ENCODE measurements at places on chromosomes 6 and 20.

GRCh38 chr6:2674857-2675256, 75.9 kb downstream of the MYLK4 start:
- no peak for DNase-seq

- no peak for DNase-seq
Observed at GRCh38 chr6:145534989-145535388, 200.3 kb downstream of the EPM2A start.

DNA sequence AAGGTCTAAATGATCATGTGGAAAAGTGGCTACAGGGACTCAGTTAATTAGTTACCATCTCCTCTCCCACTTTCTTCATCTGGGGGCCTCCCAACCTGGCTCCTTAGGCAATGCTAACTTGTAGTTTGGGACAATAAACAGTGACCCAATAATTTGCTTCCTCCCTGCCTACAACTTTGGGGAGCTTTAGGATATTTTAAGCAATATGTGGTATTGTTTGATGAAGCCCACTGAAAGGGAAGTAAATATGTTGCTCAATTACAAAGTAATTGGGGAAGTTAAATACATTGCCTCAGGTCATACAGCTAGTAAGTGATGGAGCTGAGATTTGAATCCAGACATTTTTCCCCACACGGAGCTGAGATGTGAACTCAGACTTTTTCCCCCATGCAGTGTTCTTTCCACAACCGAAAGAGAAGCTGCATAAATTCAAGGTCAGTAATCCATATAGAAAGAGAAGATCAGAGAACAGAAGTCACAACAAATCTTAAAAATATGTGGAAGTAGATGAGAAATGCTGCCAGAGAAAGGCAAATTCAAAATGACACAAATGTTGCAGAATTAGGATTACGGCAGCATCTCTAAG, 26.6 kb downstream of the ZHX3 start:
- DNase-seq, result no peak

DNA sequence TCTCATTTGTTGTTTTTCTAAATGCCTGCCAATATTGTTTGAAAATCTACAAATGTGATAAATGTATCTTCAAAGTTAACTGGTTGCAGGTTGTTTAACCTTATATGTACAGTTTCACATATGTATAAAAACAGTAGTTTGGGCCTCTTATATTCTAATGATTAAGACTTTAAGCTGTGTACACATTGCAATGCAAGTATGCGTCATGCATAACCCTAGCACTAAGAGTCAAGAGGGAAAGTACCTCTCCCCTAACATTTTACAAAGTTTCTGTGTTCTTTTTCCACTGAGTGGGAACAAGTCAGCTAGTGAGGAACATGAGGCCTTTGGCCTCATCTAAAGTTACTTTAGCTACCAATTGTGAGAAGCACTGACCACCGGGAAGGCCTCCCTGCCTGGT, 25.7 kb upstream of the MICB start:
- DNase-seq, result no peak

DNA sequence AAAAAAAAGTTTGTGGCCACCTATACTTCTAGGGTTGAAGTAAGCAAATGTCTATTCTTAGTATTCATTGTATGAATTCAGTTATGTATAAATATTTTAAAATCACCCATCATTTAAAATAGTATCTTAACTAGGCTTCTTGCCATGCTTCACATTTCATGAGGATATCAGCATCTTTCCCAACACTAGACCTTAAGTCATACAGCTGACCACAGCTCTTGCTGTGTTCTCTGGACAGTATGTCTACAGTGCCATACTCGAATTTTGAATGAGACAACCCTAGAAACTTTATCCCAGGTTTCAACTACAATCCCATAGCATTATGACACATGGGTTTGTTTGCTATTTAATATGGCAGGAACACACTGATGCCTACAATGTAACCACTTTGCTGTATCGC, 5.2 kb downstream of the TXNDC5 start:
- no peak for DNase-seq
